ENCODE measurements at places on chromosomes 4 and X.

- peak; percentile 42 for DNase-seq
Observed at GRCh38 chrX:7261672-7262332, 113.8 kb upstream of the PUDP start.

GRCh38 chr4:108433832-108434231 is 186.5 kb upstream of the RPL34 start:
- no peak for DNase-seq

DNA sequence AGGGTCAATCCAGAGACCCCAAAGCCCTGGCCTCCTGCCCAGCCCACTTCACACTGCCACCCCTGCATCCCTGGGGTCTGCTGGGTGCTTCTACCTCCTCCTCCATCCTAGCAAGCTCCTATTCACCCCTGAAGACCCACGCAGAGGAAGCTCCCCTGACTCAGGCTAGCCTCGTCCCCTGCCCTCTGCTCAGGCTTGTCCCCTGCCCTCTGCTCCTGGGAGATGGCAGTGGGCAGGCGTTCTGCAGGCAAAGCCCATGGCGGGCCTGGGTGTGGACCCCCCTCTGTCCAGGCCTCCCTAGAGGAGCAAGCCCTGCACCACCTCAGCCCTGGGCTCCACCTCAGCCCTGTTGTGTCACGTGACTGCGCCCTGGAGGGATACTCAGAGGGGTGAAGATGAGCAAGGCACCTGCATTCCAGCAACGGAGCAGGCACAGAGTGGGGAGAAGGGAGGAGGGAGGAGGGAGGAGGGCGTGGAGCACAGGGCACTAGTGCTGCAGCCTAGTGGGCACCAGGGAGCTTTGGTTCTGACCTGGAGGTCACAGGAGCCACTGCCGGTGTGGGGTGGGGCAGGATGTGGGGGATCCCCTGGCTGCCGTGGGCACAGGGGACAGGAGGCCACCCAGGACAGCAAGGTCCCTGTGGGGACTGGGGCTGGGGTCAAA is 27.6 kb upstream of the FGFR3 start:
- DNase-seq: no peak

DNA sequence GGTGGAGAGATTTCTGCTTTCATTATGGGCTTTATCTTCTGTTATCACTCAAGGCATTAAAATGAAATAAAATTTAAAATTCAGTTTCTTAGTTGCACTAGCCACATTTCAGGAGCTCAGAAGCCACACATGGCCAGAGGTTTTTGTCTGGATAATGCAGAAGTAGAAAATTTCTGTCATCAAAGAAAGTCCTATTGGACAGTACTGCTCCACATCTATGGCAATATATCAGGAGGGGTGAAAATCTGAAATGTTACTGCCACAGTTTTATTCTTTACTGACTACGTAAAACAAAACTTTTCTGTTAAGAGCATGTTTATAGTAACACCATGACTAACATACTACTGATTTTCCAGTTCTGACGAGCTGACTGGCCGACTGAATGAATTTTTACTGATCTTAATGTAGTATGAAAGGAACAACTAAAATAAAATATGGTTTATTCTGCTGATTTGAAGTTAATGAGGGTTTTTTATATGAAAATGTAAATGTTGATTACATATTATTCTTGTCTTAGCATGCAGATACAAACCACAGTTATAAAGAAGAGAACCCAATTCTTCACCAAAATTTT is 264.0 kb upstream of the HAND2 start:
- DNase-seq: no peak

DNA sequence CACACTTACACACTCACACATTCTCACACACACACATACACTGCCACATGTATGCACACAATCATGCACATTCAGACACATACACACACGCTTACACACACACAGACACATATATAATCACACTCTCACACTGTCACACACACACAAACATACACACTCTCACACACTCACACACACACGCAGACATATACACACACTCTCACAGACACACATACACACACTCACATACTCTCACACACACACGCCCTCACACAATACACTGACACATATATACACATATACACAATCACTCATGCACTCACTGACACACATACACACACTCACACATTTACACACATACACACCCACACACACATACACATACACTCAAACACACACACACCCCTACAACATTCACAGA is 435.3 kb upstream of the FRG1 start:
- DNase-seq: no peak

GRCh38 chrX:15465347-15465746 is 27.8 kb downstream of the PIR start:
- DNase-seq: peak; percentile 21

GRCh38 chr4:111697176-111697942 is 447.9 kb upstream of the FAM241A start:
- DNase-seq: no peak

- peak; percentile 76 for DNase-seq
Observed at GRCh38 chr4:140861359-140862176, 105.4 kb upstream of the TBC1D9 start.

- no peak for DNase-seq
Observed at GRCh38 chr4:73612032-73612431, 8.2 kb downstream of the RASSF6 start.

GRCh38 chr4:169059306-169060211 is 49.5 kb upstream of the CBR4 start:
- no peak for DNase-seq

GRCh38 chrX:148504506-148504905 is 4.1 kb downstream of the AFF2 start:
- no peak for DNase-seq

DNA sequence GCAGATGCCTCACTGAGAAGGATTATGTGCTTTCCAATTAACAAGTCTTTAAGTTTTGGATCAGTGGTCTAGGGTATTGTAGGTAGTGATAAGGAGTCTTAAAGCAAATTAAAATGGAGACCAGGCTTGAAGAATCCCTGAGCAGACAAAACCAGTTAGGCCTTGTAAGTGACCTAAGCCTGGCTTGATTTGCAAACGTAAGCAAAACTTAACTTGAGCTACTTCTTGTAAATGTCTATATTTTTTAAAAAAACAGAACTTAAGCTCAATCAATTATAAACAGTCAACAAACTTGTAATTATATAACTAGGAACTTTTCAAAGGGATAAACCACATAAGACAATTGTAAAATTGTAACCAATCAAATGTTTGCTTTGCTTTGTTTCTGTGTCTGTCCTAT is 72.7 kb upstream of the NALF2 start:
- no peak for DNase-seq

DNA sequence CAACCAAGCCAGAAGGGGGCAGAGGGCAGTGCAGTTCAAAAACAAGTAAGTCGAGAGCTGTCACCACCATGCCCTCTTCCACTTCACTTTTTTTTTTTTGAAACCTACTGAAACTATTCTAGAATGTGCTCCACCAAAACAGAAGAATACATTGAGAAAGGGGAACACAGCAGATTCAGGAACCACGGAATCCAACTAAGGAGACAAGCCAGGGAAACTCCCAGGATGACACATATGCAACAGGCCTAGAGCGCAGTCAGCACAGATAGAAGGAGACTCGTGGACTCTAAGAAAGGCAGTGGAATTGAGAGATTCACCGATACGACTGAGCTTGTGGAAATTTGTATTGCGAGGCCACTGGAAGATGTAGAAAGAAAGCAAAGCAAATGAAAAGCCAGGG is 66.1 kb downstream of the PHKA2 start:
- DNase-seq: no peak

- no peak for DNase-seq
Observed at GRCh38 chr4:86484241-86484640, 109.9 kb upstream of the PTPN13 start.

DNA sequence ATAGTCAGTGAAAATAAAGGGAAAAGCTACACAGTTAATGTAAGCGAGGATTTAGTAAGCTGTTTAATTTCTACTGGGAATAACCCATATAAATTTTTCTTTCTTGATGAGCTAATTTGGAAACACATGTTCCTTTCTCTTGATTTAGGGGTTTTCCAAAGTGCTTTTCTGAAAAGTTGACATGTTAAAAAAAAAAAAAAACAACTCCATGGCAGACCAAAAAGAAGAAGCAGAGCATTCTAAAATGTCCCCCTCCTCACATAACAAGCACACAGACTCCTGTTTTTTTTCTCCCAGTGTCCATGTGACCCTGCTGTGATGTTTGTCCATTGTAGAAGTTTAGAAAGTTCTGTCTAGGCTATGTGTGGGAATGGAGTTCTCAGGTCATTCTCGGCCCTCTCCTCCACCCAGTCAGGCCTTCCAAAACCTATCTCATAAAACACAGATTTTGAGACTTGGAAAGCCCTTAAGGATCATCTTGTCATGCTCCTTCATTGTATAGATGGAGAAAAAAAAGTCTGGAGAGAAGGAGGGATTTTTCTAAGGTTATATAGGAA is 792 bp downstream of the CLIC2 start:
- DNase-seq: no peak

GRCh38 chr4:78529569-78530209 is 21.9 kb upstream of the ANXA3 start:
- no peak for DNase-seq

DNA sequence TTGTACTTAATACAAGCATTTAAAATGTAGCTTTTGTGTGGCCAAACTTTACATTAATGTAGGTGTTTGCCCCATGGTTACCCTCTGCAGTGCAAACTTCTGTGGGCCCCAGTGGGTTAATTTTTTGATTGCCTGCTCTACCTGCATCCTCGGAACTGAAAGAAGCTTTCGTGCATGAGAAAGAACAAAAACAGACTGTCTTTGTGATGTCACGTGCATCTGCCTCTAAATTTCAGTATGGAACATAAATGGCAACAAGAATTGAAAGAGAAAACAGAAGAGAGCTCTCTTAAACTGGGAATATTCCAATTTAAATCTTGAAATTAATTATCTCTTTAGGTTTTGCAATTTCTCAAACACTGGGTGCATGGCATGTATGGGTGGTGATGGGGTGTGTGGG is 182.4 kb upstream of the LCORL start:
- no peak for DNase-seq

DNA sequence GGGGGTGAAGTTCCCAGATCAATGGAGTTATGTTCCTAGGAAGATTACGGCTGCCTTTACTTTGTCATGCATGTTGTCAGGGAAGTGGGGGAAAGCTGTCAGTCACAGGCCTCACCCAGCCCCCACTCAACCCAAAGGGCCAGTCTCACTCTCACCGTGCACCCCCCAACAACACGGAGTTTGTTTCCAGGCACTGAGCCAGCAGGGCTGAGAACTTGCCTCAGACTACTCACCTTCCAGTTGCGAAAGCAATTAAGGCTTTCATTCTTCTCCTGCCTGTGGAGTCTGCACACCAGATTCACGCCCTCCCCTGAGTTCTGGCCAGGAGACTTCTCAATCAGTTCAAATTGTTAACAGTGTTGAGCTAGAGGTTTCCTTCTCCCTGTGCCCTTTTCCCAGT is 114.3 kb downstream of the SH3BGRL start:
- DNase-seq: no peak

- no peak for DNase-seq
Observed at GRCh38 chrX:136598631-136599030, 49.3 kb upstream of the CD40LG start.

DNA sequence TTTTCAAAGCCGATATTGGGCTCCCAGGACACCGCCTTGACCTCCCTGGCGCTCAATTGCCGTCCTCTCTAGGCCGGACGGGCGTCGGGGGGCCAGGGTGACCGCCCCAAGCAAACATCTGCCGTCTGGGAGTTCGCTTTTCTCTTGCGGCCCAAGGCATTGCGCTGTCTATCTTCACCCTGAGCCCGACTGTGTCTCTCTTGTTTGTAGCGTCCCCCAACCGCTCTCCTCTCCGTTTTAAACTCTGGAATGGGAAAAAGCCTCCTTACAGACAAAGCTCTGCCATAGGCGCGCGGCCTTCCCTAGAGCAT is 551 bp upstream of the ARX start:
- no peak for DNase-seq
